ENCODE measurements at places on chromosomes 4 and X.

DNA sequence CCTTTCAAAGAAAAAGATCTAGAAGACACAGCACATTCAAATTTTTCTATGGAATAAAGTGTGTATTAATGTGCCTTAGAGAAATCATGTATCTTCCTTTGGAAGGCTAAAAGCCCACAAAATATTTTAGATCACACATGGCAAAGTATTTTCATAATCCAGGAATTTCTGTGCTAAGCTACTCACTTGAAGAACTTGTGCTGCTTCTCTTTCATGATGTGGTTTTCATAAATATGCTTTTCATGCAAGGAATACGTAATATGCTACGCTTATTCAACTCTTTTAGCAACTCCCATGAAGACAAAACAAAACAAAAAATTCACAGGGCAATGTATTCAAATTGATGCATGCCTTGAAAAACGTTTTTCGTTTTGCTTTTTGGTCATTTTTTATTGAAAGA is 125.6 kb downstream of the ARHGAP24 start:
- no peak for DNase-seq

DNA sequence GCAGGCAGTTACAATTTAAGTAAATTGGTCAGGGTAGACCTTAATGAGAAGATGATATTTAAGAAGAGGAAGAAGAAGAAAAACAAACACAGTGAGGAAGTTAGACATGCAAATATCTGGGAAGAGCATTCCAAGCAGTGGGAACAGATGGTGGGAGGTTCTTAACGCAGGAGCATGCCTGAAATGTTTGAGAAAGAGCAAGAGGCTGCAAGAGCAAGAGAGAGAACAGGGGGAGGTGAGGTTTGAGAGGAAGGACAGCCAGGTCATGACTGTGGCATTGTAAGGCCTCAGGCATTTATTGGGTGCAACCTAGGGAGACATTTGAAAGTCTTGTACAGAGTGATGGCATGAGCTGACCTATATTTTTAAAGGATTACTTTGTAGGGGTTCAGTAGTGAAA is 136.0 kb downstream of the UGT8 start:
- no peak for DNase-seq

- peak; percentile 5 for DNase-seq
Measured at GRCh38 chrX:139739138-139739537, 31.2 kb upstream of the MCF2 start.

GRCh38 chrX:100687128-100687527 is 43.1 kb downstream of the SRPX2 start:
- DNase-seq: no peak

DNA sequence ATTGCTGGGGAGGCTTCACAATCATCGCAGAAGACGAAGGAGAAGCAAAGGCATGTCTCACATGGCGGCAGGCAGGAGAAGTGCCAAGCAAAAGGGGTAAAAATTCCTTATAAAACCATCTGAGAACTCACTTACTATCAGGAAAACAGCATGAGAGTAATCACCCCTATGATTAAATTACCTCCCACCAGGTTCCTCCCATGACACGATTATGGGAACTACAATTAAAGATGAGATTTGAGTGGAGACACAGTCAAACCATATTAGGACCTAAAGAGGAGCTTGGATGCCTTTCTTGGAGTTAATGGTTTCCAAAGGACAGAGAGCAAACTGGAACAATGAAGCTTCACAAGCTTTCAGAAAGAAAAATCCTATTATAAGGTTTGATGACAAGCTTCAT is 168.4 kb upstream of the SMARCAD1 start:
- no peak for DNase-seq

GRCh38 chr4:188976644-188977115 is 837.4 kb downstream of the TRIML1 start:
- no peak for DNase-seq

- DNase-seq: no peak
Measured at GRCh38 chr4:101954975-101955678, 164.6 kb downstream of the BANK1 start.

GRCh38 chr4:53432528-53433424 is 55.3 kb downstream of the FIP1L1 start:
- DNase-seq: no peak

DNA sequence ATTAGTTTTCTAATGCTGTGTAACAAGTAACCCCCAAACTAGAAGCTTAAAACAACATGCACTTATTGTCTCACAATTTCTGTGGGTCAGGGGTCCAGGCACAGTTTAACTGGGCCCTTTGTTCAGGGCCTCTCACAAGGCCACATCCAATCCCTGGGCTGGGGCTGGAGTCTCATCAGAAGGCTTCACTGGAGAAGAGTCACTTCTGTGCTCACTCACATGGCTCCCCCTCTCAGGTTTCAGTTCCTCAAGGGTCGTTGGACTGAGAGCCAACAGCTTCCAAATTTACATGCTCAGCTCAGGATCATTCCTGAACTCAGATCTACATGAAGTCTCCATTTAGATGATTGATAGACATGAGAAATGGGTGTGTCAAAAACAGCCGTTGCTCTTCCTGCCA is 77.1 kb downstream of the EVC start:
- DNase-seq: no peak

GRCh38 chrX:139086246-139086645 is 374.7 kb upstream of the FGF13 start:
- no peak for DNase-seq

Data from HS-27A (cell line).